ENCODE measurements at places on chromosomes 2 and 18. TPM values are rescaled to one million over a fixed set of nuclear protein-coding genes. Genes with fewer than 3 reads are reported as not detected.

The FBXO15 gene
- 1.0 TPM for total RNA-seq

The ACTR1B gene
- 129 TPM for total RNA-seq

The EFR3B gene
- total RNA-seq = 0.60 TPM

The KLF11 gene
- total RNA-seq = 11.0 TPM

The CD207 gene
- not detected for total RNA-seq

The NYAP2 gene
- total RNA-seq = not detected

The MAP4K4 gene
- total RNA-seq = 85.1 TPM

The OTX1 gene
- not detected for total RNA-seq

The FOXI3 gene
- not detected for total RNA-seq

DNA sequence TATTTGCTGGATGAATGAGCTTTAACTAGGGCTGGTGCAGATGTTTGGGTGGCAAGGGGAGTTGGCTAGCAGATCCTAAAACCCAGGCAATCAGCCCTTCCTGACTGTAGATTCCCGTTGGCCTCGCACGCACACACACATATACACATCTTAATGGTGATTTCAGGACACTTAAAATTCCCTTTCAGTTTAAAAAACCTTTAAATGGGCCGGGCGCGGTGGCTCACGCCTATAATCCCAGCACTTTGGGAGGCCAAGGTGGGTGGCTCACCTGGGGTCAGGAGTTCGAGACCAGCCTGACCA is 19.5 kb upstream of the MTCL1 start:
- H3K27ac ChIP-seq = no peak overlapping the region
- no peaks in the 10 kb centered on the region for H3K27me3 ChIP-seq
- no peak overlapping the region for H3K4me3 ChIP-seq

DNA sequence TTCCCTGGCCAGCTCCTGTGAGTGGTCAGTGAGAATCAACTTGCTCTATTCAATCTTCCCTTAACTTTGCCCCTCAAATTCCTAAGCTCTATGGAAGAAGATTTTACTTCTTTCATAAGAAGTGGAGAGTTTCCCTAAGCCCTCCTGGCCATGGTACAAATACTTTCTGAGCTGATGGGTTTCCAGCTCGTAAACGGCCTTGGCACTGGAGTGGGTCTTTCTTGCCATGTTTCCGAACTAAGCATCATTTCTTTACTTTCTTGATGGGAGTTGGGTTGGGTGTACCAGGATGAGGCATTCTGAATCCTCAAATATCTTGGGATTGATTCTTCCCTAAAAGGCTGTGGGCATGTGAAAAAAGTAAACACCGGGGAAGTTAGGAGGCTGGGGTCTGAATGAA is 72.5 kb downstream of the ACKR3 start:
- no peaks in the 10 kb centered on the region for H3K4me1 ChIP-seq
- peaks cover 37% of the 10 kb centered on the region for H3K27me3 ChIP-seq
- H3K36me3 ChIP-seq = no peaks in the 10 kb centered on the region
- no peak overlapping the region for H3K27ac ChIP-seq
- H3K4me3 ChIP-seq = no peak overlapping the region

DNA sequence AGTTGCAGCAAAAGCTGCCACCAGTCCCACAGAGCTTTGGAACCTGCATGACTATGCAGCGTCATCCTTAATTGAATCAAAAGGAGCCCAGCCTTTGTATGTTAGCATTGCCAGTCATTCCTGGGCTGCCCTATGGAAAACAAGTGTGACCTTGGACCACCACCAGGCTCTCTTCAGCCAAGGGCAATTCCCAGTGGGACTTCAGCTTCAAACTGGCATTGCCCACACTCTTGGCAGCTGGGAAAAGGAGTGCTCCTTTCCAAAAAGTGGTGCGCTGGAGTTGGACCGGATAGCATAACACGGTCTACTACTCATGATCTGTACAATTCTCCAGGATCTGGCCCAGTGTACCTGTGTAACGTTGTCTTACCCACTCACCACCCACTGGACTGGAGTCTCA is 259.5 kb downstream of the MREG start:
- no peak overlapping the region for H3K4me3 ChIP-seq
- no peak overlapping the region for H3K27ac ChIP-seq
- H3K36me3 ChIP-seq = no peaks in the 10 kb centered on the region
- DNase-seq = no peak
- H3K4me1 ChIP-seq = peaks cover 40% of the 10 kb centered on the region
- H3K27me3 ChIP-seq = peaks cover 23% of the 10 kb centered on the region

DNA sequence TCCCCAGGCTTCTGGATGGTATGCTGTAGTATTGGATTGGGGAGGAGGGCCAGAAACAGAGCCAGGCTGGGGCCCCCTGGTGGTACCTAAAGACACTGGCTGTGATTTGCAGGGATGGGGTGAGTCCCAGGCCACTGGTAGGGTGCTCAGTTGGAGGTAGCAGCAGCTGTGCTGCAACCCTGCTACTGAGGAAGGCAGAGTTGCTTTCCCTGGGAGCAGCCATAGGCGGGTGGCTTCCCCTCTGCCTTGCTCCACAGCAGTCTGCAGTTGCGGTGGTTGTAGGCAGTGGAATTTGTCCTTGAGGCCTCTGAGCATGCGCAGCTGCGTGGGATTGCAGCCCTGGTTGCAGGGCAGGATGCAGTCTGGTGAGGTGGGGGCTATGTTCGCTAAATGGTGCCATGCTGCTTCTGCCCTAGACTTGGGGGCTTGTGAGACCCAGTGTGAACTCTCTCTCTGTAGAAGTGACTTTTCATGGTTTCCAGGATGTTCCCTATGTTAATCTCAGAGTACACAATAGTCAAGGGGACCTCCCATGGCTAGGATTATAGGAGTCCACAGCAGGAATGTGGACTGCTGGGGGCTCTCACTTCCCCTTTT is 443.5 kb downstream of the XIRP2 start:
- no peaks in the 10 kb centered on the region for H3K27me3 ChIP-seq
- H3K36me3 ChIP-seq = no peaks in the 10 kb centered on the region
- H3K27ac ChIP-seq = no peak overlapping the region
- DNase-seq = no peak

DNA sequence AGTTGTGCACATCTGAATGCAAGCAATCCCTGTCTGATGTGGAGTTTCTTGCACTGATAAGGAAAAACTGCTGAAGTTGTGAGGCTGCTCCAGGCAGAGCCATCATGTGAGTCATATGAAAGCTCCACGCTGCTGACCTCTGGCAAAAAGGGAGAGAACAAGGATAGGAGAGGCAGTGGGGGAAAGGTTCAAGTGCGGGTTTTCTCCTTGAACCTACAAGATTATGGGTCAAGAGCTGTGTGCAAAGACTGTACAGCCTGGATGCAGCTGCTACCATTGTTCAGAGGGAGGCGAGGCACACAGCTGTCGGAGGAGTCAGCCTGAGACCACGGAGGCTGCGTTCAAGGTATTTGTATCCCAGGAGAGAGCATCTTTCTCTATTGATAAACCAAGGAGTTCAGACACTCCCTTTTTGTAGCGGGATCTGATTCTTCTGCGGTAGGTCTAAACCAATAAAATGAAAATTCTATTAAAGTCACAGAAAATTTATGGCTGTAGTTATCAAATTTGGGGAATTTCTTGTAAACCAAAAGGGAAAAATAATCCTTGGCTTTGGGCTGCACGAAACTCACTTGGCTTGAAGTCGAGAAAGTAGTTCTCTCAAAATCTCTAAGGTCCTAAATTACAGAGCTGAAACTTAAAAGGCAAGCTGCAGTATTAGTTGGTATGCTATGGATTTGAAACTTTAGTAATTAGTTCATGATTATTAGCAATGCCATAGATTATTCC is at the start of gene CDK15:
CDK15 (plus strand) TSS at position 96 of the 729 bp plus-strand sequence; CDS start at position 224, 128 bp downstream.
- H3K4me1 ChIP-seq = no peaks in the 10 kb centered on the region
- no peak for DNase-seq
- H3K4me3 ChIP-seq = no peak within 1 kb of the TSS
- H3K27me3 ChIP-seq = peaks cover 27% of the 10 kb centered on the region

- peaks cover 24% of the 10 kb centered on the region for H3K27me3 ChIP-seq
- H3K4me1 ChIP-seq = no peaks in the 10 kb centered on the region
- no peaks in the 10 kb centered on the region for H3K36me3 ChIP-seq
- DNase-seq = no peak
- H3K27ac ChIP-seq = no peak overlapping the region
- H3K4me3 ChIP-seq = no peak overlapping the region
These were observed 49.7 kb downstream of the CYRIA start for GRCh38 chr2:16615687-16616615.

DNA sequence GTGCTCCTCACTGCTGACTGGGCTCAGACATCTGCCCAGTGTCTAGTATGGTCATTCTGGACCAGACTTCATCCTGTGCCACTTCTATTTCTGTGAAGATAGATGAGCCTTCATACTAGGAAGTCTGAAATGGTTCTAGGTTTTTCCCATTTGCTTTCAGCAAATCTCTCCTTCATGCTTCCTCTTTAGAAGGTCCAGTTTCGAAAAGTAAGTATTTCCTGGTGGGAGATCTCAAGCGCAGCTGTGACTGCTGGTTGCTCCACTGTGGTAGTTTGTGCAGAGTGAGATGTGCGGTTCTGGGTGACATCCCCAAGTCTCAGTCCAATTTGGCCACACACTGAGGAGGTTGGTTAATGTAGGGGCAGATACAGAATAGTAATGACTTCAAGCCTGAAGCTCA is 14.4 kb downstream of the IL36B start:
- no peaks in the 10 kb centered on the region for H3K36me3 ChIP-seq
- no peak overlapping the region for H3K4me3 ChIP-seq
- no peak overlapping the region for H3K27ac ChIP-seq
- DNase-seq = no peak

DNA sequence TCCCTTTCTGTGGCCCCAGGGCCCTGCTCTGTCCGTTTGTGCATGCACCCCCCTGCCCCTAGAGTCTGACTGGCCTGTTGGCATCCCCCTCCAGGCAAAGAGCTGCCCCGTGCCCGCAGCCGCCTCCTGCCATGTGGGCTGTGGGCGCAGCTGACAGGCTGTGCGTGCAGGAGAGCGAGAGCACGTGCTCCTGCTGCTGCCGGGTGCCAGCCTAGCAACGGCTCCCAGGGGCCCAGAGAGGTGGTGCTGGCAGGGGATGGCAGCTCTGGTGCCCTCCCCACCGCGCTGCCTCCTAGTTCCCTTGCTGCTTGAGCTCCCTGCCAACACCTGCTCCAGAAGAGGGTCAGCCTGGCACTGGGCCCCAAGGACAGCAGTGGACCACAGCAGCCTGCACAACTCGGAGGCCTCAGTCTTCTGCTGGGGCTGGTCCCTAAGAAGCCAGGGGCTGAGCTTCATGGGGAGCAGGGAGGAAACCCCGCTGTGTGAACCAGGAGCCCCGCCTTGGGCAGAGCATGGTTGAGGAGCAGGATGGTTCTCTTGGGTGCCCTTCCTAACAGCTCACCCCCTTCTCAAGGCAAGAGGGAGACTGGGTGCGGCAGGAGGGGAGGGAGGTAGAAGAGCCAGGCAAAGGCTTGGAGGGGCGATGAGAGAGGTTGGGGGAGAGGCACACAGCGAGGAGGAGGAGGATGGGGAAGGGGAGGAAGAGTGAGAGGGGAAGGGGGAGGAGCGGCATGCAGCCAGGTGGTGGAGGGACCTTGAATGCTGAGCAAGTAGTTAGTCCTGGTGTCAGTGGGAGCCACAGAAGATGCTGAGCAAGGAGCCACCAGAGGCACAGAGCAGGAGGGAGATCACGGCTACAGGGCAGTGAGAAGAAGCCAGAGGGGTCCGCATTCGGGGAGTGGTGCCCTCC is 23.8 kb upstream of the PTMA start:
- peaks cover 24% of the 10 kb centered on the region for H3K27me3 ChIP-seq
- H3K4me1 ChIP-seq = peaks cover 39% of the 10 kb centered on the region
- DNase-seq = no peak
- peaks cover 2% of the 10 kb centered on the region for H3K36me3 ChIP-seq
- no peak overlapping the region for H3K4me3 ChIP-seq

- no peak for DNase-seq
- peak overlapping the region; percentile 23 for H3K4me3 ChIP-seq
- peaks cover 9% of the 10 kb centered on the region for H3K36me3 ChIP-seq
- peak overlapping the region; percentile 66 for H3K27ac ChIP-seq
- H3K4me1 ChIP-seq = peaks cover 25% of the 10 kb centered on the region
- H3K27me3 ChIP-seq = peaks cover 21% of the 10 kb centered on the region
These were observed 36.7 kb upstream of the TTC39C start for GRCh38 chr18:23977719-23978483.

DNA sequence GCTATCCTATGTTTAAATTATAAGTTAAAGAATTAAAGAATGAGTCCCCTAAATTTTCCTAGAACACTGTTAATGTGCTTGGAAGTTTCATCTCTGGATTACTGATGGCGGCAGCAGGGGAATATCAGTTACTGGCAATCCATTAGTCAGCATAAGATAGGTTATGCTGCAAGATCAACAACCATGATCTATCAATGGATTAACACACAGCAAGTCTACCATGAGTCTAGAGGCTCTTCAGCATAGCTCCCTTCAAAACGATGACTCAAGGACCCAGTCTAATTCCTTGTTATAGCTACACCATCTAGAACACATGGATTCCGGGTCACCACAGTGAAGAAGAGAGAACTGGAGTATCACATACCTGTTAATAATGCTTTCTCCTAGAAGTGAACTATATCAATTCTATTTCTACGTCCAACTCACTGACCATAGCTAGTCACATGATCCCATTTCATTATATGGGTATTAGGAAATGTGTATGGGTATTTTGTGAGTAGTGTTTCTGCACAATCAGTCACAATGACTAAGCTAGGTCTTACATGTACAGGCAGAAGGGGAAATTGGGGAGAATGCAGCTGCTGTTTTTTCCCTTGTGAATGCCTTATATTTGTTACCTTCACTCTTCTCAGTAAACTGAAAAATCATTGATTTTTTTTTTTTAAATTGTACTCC is 108.3 kb upstream of the MAPRE2 start:
- no peak overlapping the region for H3K27ac ChIP-seq
- no peak for DNase-seq
- H3K27me3 ChIP-seq = peaks cover 11% of the 10 kb centered on the region
- H3K4me3 ChIP-seq = no peak overlapping the region
- no peaks in the 10 kb centered on the region for H3K4me1 ChIP-seq

GRCh38 chr2:229920011-229920641 is 1.7 kb downstream of the TRIP12 start:
- H3K4me3 ChIP-seq = peak overlapping the region; percentile 100
- peaks cover 39% of the 10 kb centered on the region for H3K4me1 ChIP-seq
- H3K36me3 ChIP-seq = peaks cover 15% of the 10 kb centered on the region
- peak overlapping the region; percentile 99 for H3K27ac ChIP-seq
- H3K27me3 ChIP-seq = no peaks in the 10 kb centered on the region
- DNase-seq = peak; percentile 15

- H3K4me3 ChIP-seq = no peak overlapping the region
- no peak for DNase-seq
- H3K36me3 ChIP-seq = no peaks in the 10 kb centered on the region
- H3K27me3 ChIP-seq = no peaks in the 10 kb centered on the region
- H3K27ac ChIP-seq = no peak overlapping the region
These were observed 201.3 kb upstream of the APCDD1 start for GRCh38 chr18:10252952-10253705.

- H3K27me3 ChIP-seq = no peaks in the 10 kb centered on the region
- DNase-seq = no peak
- no peaks in the 10 kb centered on the region for H3K4me1 ChIP-seq
- H3K36me3 ChIP-seq = peaks cover 17% of the 10 kb centered on the region
These were observed 32.8 kb downstream of the ERLEC1 start for GRCh38 chr2:53819634-53820033.

- H3K4me1 ChIP-seq = peaks cover 20% of the 10 kb centered on the region
- H3K27me3 ChIP-seq = no peaks in the 10 kb centered on the region
- peak overlapping the region; percentile 51 for H3K4me3 ChIP-seq
- peak overlapping the region; percentile 20 for H3K27ac ChIP-seq
- peak; percentile 52 for DNase-seq
- peaks cover 18% of the 10 kb centered on the region for H3K36me3 ChIP-seq
These were observed 65.8 kb upstream of the EML6 start for GRCh38 chr2:54657664-54658083.

- H3K27me3 ChIP-seq = peaks cover 31% of the 10 kb centered on the region
- no peak overlapping the region for H3K4me3 ChIP-seq
- DNase-seq = peak; percentile 34
- H3K27ac ChIP-seq = no peak overlapping the region
- H3K4me1 ChIP-seq = no peaks in the 10 kb centered on the region
These were observed 12.7 kb upstream of the FHOD3 start for GRCh38 chr18:36284671-36285295.
